ENCODE measurements at places on chromosomes 6 and 20.

GRCh38 chr6:11271228-11272020 lies 39.0 kb upstream of the NEDD9 start:
- no peak for DNase-seq

- no peak for DNase-seq
Measured at GRCh38 chr6:138468320-138469015, 30.8 kb downstream of the NHSL1 start.

DNA sequence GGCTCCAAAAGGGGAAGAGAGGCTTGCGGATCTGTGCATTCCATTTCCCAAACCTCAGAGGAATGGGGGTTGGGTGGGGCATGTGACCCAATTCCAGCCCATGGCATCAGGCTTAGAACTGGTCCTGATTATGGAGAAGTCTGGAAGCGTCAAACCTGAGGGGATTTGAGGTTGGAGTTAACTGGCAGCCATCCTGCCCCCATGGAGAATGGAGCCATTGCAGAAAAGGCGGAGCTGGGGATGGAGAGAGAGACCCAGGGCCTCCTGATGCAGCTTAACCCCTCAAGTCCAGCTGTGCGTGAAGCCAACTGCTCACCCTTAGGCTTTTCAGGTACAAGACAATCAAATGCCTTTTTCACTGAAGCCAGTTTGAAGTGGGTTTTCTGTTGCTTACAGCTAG lies 9.9 kb upstream of the SDCBP2 start:
- DNase-seq: no peak

DNA sequence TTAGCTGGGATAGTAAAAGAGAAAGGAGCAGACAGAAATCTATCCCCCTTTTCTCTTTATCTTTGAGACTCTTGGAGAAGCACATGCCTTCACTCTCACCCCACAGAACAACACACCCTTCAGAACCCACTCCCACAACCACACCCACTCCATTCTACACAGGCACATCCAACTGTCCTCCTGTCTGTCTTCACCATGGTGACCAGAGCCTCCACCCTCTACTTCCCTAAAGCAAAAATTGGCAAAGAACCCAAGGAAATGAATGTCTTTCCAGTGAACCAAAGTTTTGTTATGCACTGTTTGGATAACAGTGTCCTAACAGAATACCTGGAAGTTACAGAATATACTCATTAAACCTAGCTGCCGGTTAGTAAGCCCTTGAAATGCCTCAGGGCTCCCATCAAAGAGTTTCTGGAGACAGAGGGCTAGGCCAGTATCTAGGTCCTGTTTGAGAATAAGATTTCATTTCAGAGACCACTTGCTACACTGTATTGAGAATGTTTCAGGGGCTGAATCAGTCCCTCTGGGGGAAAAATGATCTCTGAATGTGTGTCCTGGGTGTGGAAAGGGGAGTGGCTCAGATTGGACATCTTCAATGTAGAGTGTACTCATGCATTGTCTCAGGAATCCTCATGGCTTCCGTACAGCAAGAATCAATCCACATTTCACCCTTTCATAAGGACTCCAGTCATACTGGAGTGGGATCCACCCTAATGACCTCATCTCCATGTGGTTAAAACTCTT lies 101.1 kb downstream of the LY86 start:
- DNase-seq: no peak

- no peak for DNase-seq
Measured at GRCh38 chr20:25025986-25026605, 31.8 kb downstream of the ACSS1 start.

DNA sequence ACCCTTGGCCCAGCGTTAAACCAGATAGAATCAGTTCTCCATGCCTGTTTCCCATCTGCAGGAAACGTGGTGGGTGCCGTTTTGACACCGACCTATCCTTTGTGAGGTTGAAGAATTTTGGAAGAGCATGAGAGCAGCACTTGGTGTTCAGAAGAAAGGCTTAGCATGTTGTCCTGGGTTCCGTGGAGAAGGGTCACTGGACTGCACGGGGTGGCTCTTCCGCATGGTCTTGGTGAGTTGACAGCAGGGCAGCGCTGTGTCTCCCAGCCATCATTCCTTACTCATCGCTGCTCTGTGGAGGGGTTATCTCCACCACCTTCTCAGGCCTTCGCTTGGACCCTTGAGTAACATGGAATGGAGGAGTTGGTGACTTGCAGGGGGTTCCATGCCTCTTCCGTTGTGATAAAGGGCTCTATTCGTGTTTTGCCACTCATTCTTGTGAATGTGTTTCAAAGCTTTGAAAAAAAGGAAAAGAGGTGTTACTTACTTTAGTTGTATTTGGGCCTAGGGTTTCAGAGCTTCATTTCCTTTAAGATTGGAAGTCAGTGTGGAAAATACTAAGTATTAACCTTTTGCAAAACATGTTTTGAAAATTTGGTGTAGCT lies 8.2 kb downstream of the HIVEP1 start:
- no peak for DNase-seq

DNA sequence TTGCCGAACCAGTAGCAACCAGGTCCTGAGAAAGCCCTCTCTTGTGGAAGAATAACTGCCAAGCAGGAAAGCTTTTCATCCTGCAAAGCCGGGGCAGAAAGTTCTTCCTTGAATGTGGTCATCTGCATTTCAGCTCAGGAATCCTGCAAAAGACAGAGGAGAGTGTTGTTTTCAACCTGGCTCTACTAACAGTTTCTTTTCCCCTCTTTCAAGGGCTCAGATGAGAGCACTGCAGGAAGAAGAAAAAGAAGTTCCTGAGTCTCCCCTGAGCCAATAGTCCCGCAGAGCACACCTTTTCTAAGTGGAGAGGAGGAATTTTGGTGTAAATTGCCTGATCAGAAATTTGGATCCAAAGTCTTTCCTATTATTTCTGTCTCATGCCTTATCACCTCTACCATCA lies 10.7 kb downstream of the HLA-DRB1 start:
- DNase-seq: no peak

DNA sequence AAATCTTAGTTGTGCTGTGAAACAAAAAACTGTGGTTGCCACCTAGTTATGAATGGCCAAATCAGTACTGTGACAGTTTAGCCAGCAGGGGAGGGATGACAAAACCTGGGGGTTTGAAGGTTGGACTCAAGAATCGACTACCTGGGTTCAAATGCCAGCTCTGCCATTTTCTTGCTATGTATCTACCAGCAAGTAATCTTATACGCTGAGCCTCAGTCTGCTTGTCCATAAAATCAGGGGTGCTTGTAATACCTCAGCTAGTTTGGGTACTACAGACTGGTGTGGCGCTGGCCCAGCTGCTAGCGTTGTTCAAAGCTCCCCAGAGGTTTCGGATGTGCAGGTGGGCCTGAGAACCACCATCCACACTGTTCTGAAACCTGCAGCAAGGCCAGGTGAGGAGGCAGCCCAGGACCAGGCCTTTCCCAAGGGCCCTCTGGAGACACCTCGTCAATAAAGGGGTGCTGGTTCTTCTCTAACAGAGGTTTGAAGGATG lies 40.4 kb downstream of the TRAM2 start:
- DNase-seq: no peak

GRCh38 chr20:44188752-44189151 lies 1.8 kb upstream of the JPH2 start:
- no peak for DNase-seq

GRCh38 chr6:31575335-31575901 lies at the start of gene TNF:
TNF (plus strand) TSS chr6:31575565; CDS start chr6:31575742, 177 bp downstream.
- DNase-seq: peak; percentile 53

DNA sequence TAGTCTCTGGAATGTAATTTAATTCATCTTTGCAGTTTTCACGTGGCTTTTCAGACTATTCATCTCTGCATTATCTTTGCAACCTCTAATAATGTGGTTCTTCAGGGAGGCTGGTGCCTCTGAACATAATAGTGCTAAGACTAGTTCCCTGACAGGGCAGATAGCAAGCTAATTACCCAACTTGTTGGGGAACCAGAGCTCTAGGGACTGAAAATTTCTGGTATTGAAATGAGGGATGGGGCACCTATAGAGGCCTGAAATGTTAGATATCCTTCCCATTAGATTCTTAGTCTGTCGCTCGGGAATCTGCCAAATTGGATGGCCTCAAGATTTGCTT lies 693.6 kb upstream of the MAP3K7 start:
- DNase-seq: no peak

DNA sequence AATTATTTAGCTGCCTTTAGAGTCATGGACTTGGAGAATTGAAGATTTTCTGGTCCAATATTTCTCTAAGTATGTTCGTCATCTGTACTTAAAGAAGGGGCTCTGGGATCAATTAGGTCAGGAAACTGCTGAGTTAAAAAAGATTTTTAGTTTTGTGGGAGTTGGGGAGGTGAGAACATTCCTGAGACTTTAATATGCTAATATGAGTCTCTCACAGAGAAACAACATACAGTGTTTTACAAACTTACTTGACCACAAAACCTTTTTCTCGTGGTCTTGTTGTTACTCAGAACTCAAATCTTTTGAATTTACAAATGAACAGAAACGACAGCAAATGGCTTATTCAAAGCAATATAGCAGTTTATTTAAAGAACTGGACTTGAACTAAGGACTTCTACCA lies 67.9 kb downstream of the LIN28B start:
- DNase-seq: no peak

DNA sequence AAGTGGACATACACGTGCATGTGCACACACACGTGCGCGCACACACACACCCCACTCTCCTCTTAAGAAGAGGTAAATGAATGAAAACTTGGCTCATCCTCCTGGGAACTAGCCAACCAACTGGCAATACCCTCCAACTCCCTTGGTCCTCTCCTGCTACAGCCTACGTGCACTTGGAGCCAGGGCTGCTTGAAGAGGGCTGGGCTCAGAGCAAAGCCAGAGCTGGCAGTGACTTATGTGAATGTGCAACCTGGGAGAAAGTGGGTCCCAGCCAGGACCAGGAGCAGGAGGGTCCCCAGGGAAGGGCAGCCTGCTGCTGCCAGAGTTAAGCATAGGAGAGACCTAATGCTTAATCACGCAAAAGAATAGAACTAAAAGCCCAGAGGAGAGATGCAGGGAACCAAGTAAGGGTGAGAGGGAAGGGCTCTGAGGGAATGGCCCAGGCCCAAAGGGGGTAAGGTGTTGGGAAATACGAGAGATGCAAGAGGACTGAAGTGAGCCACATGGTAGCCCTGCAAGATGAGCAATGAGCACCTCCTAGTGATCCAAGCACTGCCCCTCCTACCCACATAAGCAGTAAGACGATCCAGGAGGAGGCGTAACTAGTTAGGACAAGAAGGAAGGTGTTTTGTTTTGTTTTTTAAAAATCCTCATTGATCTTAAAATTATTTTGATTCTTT lies 24.7 kb downstream of the TRAF3IP2 start:
- no peak for DNase-seq

DNA sequence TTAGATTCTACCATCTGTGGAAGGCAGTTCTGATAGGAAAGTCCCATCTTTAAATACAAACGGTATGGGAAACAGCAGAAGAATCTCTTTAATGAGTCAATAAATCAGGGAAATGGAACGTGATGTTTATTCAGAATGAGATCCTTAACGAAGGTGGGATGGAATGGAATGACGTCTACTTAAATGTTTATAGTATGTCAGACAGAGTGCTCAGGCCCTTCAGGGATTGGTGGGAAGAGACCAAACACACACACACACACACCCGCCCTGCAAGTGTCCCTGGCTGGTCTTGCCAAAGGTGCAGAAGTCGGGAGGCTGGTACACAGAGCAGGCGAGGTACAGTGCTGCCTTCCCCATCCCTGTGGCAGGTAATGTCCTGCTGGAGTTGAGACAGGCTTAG lies 164.0 kb downstream of the FARS2 start:
- no peak for DNase-seq

- no peak for DNase-seq
Measured at GRCh38 chr6:36924131-36924530, 30.4 kb upstream of the PI16 start.

DNA sequence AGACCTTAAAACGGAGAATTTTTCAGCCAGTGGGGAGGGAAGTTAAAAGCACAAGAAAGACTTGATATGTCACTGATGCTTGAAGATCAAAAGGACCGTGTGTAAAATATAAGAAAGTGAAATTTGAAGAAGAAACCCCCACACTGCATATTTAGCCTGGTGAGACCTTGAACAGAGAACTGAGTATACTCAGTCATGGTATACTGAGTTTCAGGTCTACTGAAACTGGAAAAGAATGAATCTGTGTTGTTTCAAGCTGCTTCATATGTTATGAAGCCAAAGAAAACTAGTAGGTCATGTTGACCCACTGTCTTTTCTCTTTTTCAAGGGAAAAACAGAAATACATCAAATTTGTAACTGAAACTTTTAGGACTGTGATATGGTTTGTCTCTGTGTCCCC lies 443.8 kb upstream of the GJE1 start:
- DNase-seq: no peak

- no peak for DNase-seq
Measured at GRCh38 chr6:116990679-116991078, 113.6 kb downstream of the RFX6 start.

DNA sequence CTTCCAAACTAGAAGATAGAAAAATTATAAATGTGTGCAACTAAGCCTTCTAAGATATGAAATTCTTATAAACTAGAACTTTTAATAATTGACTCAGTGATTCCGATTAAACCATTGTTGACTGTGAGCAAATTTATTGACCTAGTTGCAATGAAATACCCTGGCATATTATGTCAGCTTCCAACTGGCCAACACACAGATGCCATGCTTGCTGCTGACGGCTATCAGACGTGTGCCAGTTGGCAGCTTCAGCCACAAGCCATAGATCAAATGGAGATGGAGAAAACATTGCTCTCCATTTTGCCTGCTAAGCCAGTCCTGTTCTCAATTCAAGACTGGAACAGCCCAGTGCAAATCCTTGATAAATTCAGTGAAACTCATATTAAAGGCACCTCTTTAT lies 101.7 kb upstream of the HDGFL1 start:
- no peak for DNase-seq

DNA sequence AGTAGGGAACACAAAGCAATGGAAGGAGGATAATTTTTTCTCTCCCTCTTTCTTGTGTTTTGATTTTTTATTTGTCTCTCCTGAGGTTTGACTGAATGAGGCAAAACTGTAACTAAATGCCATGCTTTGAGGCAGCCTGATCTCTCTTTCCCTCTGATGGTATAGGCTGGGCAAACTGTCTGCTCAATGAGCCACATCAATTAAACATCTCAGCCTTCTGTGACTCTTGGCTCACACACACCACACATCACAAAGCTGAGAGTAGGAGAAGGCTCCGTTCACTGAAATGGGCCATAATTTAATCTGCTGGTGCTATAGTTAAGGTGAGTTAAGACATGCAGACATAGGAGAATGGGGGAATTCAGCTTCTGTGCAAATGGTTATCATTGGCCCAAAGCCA lies 28.1 kb upstream of the SCGN start:
- DNase-seq: no peak

DNA sequence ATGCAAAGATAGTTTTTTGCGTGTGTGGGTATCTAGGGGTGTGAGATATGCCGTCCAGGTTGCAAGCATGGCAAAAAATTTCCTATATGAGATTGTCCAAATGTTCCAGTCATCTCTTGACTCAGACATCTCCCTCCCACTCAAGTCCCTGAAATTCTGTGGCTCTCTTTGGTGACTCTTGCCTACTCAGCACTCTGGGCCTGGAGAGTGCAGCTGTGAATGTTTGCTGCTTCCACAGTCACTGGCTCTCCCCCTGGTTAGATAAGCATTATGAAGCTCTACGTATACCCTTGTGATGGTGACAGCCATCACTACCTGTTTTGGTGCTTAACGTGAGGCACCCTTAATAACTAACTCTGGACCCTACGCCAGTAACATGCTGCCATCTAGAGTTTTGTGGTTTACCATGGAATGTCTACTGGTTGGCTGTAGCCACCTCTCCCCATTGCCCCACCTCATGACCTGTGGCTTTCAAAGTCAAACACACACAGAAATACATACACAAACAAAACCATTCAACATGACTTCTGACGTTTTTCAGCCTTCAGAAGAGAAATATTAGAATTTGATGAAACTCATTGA lies 621.9 kb upstream of the CITED2 start:
- no peak for DNase-seq
